Activated CD4-positive, alpha-beta T cell treated with anti-CD3 and anti-CD28 coated beads for 36 hours (primary cell): ENCODE measurements at places on chromosomes 4 and X. TPM values are rescaled to one million over a fixed set of nuclear protein-coding genes. Genes with fewer than 3 reads are reported as not detected.

Gene GYG2
- not detected for total RNA-seq

Gene TAF1
- 36.6 TPM for total RNA-seq

DNA sequence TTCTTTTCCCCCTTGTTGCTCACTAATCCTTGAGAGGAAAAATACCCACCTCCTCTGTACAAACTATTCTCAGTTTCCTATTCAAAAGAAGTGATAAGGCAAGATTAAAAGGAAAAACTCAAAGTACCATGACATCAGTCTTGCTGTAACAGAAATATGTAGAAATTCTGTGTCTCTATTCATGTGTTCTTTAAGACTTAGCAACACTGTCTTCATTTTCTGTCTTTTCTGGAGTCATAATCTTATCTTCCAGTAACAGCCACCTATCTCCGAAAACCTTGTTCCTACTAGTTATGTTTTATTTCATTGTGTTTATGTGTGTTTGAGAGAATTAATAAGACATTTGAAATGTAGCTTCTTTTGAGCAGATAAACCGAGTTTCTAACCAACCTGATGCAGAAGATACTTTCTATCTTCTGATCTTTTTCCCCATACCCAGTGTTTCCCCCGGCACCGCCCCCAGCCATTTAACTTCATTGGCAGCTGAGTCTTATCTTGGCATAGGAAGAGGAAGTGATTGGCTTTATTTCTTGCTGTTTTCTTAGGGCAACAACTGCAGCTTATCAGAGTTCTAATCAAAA lies 8.0 kb downstream of the FAM241A start:
- DNase-seq: peak; percentile 45

Gene FAM53A
- 2.0 TPM for total RNA-seq

Gene APLN
- 1.9 TPM for total RNA-seq

Gene UBQLN2
- 32.2 TPM for total RNA-seq

DNA sequence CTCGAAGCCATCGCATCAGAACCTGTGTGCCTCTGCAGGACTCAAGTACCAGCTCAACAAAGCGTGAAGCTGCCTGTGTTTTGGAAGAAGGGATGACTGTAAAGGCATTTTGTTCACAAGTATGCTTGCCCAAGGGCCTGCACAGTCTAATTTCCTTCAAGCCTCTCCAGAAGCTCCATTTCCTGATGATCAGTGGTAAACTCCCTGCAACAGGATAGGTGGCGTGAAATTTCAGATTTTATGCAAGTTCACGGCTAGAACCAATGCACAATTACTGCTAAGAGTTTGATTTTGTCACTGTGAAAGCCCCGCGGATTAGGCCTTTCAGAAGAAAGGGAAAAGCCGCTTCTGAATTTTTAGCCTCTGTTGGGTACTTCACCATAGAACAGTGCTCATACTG lies 89.2 kb upstream of the TAPT1 start:
- DNase-seq: no peak

GRCh38 chrX:143081231-143081630 lies 55.5 kb downstream of the SPANXN4 start:
- DNase-seq: no peak

DNA sequence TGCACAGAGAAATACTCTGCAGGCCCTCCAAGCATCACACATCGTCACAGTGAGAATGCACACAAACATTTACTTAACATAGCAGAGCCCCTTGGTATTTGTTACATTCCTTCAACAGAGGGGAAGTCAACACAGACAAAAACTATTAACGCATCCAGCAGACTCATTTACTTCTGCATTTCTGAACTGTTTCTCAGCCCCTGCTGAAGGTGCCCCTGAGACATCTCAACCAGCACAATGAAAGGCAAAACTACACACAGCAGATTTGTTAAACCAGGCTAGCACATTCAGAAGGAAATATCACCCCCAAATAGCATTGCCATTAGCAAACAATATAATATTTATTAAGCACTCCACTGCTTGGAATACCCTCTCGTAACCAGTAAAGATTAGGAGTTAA lies 367.0 kb downstream of the RAB28 start:
- no peak for DNase-seq

DNA sequence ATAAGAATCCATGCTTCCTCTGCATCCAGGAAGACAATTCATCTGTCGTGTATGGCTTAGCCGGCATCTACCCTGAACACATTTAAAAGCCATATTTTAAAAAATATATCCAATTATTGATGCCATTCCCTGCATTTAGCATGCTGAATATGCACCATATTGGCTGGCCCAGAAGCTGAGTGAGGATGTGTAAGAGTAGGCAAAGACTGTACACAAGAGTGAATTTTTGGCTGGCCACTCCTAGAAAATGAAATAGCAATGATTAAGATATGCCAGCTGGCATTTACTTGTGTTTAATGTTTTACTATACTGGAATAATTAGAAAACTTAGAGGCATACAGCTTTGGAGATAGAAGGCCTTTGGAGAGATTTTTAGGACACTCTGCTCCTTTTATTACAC lies 25.8 kb downstream of the GABRA4 start:
- DNase-seq: no peak

Gene PABPC1L2B
- not detected for total RNA-seq

Gene FAT1
- 0.02 TPM for total RNA-seq

DNA sequence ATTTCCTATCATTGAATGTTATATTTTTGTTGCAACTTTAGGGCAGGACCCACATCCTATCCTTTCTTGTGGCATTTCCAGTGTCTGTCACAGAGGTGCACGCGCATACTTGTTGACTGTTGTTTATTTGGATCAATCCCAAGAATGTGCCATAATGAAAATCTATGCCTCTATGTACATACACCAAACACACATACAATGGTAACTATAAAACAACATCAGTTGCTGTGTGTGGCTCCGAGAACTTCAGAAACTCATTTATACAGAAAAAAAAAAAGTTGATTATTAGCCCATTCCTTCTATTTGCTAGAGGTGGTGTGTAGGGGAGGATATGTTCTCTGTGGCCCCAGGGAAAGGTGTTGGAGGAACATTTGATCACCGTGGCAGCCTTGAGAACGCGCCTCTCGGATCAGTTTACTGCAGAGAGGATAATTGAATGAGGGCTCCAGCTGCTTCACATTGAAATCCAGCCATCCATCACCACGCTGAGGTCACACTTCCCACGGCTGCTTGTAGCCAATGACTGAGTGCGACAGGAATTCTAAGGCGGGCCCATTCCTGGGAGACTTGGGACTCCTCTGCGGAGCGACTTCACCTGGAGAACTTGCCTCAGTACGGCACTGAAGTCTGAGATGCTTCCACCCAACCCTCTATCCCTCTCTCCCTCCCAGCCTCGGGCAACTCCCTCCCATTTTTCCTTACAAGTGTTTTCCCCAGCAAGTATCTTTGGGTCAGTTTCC lies 19.5 kb downstream of the SMPX start:
- no peak for DNase-seq
